ENCODE measurements at places on chromosomes 6 and 20.
A peak's percentile ranks its signal among the peaks of the same experiment; 100 is the strongest.

GRCh38 chr20:60653111-60653845 is 598.8 kb upstream of the CDH4 start:
- DNase-seq = no peak

DNA sequence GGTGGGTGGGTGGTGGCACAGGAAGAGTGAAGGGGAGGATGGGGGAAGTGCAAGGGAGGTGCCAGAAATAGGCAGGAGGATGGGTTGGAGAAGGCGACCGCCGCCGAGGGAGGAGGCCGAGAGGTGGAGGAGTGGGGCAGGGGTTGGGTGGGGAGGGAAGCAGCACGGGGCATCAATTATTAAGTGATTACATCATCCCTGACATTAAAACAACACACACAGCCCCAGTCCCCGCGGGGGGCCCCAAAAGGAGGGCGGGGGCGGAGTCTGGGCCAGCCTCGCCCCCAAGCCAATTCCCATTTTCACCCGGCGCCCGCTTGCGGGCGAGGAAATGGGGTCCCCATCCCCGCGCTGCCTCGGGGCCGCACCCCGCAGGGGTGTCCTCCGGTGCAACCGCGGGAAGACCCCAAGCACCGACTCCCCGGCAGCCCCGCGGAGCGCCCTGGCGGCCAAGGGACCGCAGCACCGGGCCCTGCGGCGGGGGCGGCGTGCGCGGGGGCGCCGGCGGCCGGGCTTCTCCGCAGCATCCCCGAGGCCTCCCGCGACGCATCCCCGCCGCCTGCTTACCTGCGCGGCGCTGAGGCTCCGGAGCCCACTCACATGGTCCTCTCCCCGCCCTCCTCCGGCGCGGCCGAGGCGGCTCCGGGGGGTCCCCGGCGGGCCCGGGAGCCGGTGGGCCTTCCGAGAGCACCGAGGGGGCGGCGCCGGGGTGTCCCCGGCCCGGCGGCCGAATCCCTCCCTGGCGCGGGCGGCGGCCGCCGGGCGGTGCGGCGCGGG is 663 bp downstream of the FYN start:
- DNase-seq = peak; percentile 63

DNA sequence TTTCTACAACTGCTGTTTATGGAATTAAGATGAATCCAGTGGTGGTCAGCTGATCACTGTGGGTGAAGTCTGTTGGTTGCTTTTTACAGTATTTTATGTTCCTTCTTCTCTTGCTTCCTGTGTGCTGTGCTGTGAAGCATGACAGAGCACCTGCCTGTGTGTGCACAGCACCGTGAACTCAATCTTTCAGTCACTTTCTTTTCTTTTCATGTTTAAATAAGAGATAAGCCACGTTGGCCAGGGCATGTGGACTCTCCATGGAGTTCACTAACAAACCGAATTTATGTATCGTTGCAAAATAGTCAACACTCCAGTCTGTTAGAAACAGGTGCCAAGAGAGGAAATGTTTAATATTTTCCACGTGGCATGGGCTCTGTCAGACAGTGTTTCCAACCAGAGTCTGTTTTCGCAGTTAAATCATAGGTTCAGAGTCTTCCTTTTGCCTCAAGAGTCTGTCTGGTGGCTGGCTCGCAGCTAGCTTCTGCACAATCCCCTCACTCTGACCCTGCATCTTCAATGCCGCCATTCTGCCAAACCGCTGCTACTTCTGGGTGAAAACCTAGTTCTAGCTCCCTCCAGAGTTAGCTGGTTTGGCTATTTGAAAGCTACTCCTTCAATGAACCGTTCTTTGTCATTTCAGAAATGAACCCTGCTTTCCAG is 73.2 kb downstream of the QRSL1 start:
- no peak for DNase-seq

DNA sequence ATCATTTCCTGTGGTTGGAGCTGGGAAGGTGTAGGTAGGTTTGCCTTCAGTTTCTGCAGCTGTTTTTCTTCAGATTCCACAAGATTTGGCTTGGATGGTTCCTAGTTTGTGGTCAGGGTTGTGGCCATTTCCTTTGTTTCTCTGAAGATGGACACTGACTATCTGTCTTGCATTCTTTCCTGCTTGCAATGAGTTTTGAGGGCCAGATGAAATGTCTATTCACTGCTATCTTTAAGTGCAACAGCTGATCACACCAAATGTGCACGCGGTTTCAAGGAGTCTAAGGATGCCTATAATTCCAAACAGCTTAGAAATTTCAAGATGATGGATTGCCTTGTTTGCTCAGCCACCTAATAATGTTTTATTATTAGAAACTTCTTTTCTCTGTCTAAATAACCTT is 28.4 kb downstream of the IL20RA start:
- no peak for DNase-seq

DNA sequence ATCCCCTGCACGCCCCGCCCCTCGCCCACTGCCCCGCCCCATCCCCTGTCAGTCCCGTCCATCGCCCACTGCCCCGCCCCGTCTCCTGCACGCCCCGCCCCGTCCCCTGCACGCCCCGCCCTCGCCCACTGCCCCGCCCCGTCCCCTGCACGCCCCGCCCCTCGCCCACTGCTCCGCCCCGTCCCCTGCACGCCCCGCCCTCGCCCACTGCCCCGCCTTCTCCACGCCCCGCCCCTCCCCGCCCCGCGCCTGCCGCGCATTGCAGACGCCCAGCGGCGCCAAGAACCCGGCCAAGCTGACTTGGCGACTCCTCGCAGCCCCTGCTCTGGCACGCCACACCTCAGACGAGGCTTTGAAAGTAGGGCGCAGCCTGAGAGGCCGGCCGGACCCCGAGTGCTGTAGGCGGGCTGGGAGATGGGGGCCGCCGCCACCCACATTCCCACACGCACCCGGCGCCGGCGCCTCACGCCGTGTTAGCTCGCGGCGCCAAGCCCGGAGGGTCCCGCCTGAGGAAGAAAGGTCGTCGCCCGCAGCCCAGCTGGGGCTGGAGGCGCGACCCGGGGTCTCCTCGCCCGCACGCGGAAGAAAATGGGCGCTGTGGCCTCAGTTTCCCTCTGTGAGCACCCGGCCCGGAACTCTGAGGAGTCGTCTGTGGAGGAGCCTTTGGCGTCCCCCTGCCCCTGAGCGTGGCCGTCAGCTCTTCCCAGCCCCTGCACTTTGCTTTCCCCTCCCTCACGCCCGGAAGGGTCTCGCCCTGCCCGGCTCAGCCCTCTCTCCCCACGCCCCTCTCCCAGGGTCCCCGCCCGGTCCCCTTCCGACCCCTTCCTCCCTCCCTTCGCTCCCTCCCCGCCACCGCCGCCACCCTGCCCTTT is at the start of gene RAD21L1:
Gene RAD21L1, plus strand, starts transcription at position 262 of the 872 bp plus-strand sequence. CDS start 2,410 bp downstream, outside the sequence.
- DNase-seq = peak; percentile 75

- DNase-seq = no peak
Measured at GRCh38 chr6:13141387-13141786, 186.9 kb downstream of the TBC1D7 start.

GRCh38 chr20:59455402-59456341 is 148.7 kb upstream of the PHACTR3 start:
- DNase-seq = no peak

GRCh38 chr20:24684421-24684871 is 215.0 kb downstream of the SYNDIG1 start:
- DNase-seq = no peak

Measured in stimulated activated naive CD4-positive, alpha-beta T cell (primary cell).